ENCODE measurements at places on chromosomes 7 and 10. TPM values are rescaled to one million over a fixed set of nuclear protein-coding genes. Genes with fewer than 3 reads are reported as not detected.

DNA sequence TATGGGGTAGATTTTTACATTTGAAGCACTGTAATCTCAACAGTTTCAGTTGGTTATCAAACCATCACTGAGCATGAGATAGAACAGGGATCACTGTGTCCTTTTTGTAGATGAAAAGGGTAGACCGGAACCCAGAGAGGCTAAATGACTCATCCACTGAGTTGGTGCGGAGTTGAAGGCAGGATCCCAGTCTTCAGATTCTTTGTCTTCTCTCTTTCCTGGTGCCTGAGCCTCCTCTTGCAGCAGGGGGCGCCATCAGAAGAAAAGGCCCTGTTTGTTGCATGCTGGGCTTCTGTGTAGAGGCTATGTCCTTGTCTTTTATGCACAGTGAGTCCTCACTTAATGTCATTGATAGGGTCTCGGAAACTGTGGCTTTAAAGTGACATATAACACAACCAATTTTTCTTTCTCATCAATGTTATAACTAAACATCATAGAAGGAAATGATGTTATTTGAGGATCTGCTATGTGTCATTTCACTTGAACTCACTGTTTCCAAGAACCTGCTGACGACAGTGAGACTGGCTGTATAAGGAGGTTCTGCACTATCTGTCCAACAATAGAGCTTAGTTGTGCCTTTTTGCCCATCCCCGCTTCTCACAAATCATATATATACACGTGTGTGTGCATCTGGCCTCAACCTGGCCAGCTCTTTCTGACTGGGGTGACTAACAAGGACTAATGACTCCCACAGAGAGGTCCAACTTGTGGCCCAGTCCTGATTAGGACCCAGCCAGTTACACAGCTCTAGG is 14.3 kb downstream of the ZNF282 start:
- DNase-seq = peak; percentile 89

GRCh38 chr10:105195831-105196230 is 554.7 kb downstream of the SORCS3 start:
- DNase-seq = no peak

DNA sequence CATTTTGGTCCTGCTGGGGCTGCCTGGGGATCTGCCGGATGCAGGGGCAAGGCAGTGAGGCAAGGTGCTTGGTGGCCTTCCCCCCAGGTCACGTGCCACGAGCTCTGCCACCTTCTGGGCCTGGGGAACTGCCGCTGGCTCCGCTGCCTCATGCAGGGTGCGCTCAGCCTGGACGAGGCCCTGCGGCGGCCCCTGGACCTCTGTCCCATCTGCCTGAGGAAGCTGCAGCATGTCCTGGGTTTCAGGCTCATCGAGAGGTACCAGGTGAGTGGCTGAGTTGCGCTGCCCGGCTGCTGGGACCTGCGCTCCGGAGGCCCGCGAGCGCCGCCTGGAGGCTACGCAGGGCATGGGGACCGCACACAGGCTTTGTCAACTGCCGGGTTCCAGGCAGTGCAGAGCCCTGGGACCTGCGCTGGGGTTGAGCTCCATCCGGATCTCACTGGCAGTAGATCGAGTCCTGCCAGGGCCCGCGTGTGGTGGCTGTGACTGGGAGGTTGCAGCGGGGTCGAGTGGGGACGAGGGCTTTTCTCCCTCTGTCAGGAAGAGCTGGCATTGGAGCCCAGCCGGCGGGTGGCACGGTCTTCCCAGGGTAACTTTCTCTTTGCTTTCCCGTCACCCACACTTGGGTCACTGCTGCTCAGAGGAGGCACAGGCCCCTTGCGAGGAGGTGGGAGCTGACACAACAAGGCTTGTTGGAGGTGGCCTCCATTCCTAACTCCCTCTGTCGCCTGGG is 21.7 kb downstream of the AMZ1 start:
- peak; percentile 58 for DNase-seq

DNA sequence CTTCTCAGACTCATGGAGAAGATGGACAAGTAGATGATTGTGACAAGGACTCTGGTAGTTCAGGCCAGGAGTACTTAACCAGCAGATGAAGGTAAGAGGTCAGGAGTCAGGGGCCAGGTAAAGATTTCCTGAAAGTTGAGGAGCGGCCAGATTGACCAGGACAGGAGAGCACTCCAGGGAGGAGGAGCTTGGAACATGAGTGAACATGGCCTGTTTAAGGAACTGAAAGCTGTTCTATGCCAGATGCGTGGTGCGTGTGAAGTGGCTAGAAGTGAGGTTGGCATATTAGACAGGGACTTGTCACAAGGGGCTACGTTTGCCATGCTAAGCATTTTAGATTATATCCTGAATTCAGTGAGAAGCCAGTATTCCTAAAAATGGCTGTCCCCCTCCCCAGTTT is 157.2 kb downstream of the WNT2 start:
- no peak for DNase-seq

DNA sequence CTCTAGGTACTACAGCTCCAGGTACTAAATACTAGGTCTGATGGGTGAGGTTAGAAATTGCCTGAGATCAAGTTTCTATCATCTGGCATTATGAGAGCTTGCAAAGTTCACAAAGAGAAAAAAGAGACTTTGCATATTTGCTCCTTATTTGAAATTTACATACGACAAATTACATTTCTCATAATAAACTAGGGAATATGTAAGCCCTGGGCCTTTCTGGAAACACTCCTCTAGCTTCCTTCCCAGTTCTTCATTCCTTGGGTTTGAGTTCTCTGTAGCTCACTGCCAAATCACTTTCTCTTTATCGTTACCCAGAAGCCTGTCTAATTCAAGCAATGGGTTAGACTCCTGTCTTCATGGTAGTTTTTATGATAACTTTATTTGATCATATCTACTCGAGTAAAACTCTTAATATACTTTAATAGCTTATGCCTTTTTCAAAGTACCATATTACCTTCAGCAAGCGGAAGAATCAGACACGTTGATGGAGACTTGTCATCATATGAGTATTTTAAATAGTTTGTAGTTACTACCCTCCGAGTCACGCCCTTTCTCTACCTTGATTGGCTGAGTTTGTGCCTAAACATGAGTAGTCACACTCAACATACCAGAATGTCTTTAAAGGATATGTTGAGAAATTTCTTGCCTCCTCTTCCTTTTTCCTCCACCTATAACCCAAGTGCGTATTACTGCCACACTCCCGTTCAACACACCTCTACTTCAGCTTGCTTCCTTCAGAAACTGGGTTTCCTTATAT is 150.5 kb downstream of the DKK1 start:
- no peak for DNase-seq

DNA sequence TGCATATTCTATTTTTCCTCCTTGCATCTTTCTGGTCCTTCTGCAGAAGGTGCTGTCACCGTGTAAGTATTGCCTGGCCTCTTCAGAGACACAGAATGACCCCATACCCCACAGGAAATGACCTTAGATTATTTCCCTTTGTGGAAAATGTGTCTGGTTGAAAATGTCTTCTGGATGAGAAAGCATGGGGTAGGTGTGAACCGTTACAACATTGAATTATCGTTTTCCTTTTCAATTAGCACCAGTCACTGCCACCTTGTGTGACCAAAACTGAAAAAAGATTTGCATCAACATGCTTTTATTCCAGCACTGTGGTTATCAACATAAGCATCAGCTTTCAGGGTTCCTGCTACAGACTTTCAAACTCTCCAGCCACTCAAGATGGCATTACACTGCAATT is 58.0 kb upstream of the CELF2 start:
- DNase-seq = no peak

DNA sequence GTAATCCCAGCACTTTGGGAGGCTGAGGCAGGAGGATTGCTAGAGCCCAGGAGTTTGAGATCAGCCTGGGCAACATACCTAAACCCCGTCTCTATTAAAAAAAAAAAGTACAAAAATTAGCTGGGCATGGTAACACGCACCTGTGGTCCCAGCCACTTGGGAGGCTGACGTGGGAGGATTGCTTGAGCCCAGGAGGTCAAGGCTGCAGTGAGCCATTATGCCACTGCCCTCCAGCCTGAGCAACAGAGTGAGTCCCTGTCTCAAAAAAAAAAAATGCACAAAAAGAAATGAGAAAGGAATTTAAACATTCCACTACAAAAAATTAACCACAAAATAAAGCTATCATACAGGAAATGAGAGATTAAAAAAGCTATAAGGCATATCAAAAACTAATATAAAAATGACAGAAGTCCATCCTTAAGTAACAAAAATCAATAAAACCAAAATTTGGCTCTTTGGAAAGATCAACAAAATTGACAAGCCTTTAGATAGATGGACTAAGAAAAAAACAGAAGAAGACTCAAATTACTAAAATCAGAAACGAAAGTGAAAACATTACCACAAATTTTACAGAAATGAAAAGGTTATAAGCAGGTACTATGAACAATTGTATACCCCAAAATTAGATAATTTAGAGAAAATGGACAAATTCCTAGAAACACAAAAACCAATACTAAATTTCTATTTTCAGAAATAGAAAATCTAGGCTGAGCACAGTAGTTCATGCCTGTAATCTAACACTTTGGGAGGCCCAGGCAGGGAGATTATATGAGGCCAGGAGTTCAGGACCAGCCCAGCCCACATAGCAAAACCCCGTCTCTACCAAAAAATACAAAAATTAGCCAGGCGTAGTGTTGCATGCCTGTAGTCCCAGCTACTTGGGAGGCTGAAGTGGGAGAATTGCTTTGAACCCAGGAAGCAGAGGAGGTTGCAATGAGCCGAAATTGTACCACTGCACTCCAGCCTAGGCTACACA is 42.4 kb upstream of the NANOS1 start:
- DNase-seq = no peak

- peak; percentile 39 for DNase-seq
Observed at GRCh38 chr7:55533050-55533728, 39.1 kb downstream of the VOPP1 start.

DNA sequence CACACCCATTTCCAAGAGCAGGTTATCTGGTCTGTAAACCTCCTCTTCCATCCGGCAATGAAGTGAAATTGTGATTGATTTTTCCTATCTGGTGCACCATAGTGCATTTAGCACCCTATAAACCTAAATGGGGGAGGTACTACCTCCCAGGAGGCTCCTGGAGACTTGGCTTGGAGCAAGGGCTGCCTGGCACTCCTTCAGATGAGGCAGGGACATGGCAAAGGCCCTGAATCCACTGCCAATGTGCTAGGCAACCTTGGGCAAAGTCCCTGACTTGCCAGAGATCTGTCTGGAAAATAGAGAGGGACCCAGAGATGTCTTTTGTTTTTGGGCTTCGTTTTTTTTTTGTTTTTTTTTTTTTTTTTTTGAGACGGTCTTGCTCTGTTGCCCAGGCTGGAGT is 6.7 kb upstream of the GRID1 start:
- DNase-seq = no peak

GRCh38 chr7:80520199-80520598 is 8.3 kb upstream of the GNAT3 start:
- no peak for DNase-seq

DNA sequence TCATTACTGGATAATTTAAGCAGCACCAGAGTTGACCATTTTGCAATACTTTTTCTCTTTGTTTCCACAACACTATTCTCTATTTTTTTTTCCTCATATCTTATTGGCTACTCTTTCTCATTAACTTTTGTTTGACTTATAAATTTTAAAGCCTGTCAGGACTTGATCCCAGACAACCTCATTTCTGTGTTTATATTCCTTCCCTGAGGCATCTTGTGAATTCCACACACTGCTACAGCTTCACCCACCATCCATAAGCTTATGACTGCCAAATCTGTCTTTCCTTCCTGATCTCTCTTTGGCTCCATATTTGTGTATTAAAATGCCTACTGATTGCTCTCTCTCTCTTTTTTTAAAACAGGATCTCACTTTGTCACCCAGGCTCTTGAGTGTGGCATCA is 124.6 kb upstream of the MBL2 start:
- DNase-seq = no peak

GRCh38 chr10:31803606-31804351 is 124.9 kb downstream of the ARHGAP12 start:
- DNase-seq = peak; percentile 8

GRCh38 chr10:52465202-52465601 is 151.1 kb downstream of the DKK1 start:
- no peak for DNase-seq

GRCh38 chr10:121596689-121597503 is 1.3 kb downstream of the FGFR2 start:
- DNase-seq = peak; percentile 18

GRCh38 chr10:106571192-106571946 is 593.1 kb downstream of the SORCS1 start:
- DNase-seq = no peak

- DNase-seq = no peak
Observed at GRCh38 chr10:126119599-126119998, 223.2 kb downstream of the FANK1 start.

- DNase-seq = no peak
Observed at GRCh38 chr7:36851382-36851781, 127.1 kb upstream of the AOAH start.

- no peak for DNase-seq
Observed at GRCh38 chr7:33157311-33157710, 27.9 kb downstream of the BBS9 start.

DNA sequence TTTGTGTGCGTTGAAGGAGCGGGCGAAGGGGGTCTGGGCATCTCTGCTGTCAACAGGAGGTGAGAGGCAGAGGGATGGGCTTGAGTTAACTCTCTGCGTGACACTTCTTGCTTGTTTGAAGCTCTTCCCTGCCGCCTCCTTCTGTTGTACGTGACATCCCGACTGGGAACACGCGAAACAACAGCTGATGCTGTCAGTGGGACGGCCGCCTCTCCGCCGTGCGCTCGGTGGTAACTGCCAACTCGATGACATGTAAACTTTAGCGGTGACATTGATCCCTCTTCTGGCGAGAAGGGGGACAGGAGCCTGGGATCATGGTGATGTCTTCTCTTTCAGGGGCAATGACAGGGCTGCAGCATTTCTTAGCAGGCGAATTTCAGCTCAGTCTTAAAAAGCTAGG is 394.5 kb downstream of the TYW1 start:
- no peak for DNase-seq

The ITGA8 gene
- 1.5 TPM for total RNA-seq

The STEAP4 gene
- not detected for total RNA-seq

The FAM180A gene
- not detected for total RNA-seq

The SLC25A13 gene
- total RNA-seq = 23.2 TPM

The SPAM1 gene
- not detected for total RNA-seq
